ENCODE measurements at places on chromosomes 12 and 14.
A peak's percentile ranks its signal among the peaks of the same experiment; 100 is the strongest.

- DNase-seq, result no peak
These were observed 8.5 kb upstream of the DIO3 start for GRCh38 chr14:101552786-101553231.

GRCh38 chr12:114895827-114896226 lies 211.9 kb upstream of the TBX3 start:
- no peak for DNase-seq

DNA sequence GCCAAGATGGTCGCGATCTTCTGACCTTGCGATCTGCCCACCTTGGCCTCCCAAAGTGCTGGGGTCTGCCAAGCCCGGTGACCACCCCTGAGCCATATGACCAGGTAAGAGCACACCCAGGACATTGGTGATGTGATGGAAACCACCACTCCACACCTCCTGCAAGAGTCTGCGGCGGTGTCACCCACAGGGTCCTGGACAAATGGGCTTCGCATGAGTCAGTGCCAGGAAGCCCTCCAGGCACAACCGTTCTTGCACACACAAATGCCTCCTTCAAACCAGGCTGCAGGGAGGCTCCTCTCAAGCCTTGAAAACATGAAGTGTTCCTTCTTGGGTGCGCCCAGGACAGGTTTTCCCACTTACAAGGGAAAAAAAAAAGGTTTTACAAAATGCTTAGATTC lies 16.6 kb downstream of the PITPNM2 start:
- no peak for DNase-seq

DNA sequence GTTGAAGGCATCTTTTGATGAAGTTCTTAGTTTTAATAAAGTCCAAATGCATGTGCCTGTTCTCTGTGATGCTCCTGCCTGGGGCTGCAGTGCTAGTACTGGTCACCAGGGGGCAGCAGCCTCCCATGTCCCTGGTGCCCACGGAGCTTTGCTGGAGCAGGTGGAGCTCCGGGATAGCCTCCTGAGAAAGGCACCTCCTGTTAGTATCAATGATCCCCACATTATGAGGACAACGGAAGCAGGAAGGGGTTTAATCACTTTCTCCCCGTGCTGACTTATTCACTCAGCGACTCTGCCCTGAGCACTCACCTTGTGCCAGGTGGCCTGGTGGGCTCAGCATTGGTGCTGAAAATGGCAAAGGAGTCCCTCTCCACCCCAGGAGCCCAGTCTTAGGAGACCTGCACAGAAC lies 123.0 kb upstream of the PZP start:
- peak; percentile 72 for DNase-seq

- DNase-seq, result peak; percentile 53
These were observed 10.9 kb upstream of the ZNF705A start for GRCh38 chr12:8145754-8146441.

DNA sequence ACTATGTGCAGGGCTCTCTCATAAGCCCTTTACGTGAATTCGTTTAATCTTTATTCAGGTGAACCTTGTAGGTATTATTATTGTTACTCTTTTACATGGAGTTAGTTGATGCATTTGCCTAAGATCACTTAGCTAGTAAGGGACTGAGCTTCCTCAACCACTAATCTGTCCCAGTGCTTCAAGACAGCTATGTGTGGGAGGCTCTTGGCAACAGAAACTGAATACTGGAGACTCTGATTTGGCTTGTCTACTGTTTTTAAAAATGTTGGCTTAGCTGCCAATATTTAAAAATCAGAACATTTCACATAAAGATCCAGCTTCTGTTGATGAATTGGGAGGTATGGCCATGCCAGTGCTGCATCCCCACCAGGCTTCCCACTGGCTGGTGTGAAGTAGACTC lies 6.8 kb downstream of the KNTC1 start:
- DNase-seq, result no peak

- no peak for DNase-seq
These were observed 5.3 kb downstream of the MMAB start for GRCh38 chr12:109567967-109568366.

- DNase-seq, result no peak
These were observed 49.9 kb downstream of the LRP6 start for GRCh38 chr12:12217018-12217359.

GRCh38 chr14:87113286-87113685 lies 879.7 kb downstream of the GALC start:
- no peak for DNase-seq

GRCh38 chr12:75854681-75855309 lies 176.8 kb downstream of the PHLDA1 start:
- no peak for DNase-seq

DNA sequence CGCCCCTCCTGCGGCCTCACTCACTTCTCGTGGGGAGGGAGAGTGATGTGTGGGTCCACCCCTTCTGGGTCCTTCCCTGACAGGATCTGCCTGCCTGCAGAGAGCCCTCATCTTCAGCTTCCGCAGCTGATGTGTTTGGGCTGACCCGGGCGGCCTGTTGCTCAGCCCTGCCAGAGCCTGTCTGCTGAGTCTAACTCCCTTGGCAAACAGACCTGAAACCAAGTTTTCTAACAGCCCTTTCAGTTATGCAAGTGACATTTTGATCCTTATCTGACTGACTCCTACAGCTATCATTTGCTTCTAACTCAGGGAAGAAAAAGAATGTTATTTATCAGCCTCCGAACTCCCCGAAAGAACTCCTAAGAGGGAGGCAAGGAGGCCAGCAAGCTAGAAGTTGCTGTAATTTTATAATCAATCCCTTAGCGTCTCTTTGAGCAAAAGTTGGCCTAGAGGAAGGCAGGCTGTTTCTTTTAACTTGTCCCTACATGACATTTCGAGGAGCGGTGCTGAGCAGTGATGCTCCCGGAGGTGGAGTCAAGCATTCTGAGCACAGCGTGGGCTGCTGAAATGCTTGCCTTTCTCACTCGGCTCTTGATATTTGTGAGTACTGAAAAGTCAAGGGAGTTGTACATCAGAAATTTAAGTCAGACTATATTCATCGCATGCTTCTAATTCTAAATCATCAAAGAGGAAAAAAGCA lies 31.5 kb upstream of the CACNA2D4 start:
- no peak for DNase-seq

DNA sequence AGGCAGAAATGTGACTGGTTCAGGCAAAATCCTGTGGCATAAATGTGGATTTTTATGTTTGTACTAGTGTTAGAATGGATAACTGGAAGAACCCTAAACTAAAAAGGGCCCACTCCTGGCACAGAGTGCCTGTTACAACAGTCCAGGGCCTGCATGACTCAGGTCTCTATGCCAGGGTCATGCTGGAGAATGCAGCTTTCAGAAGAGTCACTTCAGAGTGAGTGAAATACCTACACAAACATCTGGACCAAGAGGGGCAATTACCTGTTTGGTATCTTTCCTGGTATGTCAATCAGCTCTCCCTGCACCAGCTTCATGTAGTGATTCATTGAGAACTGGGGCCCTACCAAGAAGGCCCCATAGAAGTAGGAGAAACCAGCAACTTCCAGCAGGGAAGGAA lies 10.0 kb downstream of the EMG1 start:
- no peak for DNase-seq

DNA sequence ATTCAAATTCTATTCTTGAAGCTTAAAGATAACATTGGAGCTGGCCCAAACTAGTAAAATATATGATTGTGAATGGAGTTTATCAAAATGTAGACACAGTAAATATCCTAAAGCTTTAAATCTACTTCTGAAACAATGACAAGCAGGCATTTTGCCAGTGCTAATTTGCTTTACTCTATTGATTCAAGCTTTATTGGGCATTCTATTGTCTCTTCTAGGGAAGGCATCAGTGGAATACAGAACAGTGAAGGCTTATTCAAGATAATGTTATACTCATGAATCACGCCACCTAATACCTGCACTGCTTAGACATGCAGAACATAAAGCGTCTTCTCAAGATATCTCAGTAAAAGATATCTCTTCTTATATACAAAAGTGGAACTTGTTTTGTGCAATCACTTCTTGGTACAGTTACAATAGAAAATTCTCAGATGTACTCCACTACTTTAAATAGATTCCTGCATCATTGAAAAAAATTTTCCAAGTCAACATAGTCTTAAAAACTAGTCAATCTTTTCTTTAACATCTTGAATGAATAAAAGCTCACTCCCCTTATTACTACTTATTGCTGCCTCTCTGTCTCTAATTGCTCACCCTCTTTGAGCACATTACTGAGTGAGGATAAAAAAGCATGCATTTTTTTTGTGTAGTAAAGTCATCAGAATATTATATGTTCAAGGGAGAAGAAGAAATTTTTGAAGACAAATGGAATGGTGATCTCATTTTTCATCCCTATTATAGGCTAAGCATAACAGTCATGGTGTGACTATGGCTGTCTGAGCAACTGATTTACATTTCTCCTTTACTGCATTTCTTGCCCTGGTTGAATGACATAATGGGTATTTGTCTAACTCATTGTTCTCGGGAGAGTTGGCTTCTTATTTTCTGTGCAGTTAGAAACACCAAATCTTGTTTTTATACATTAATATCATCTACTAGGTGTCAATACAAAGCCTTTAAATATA lies 98.0 kb upstream of the E2F7 start:
- no peak for DNase-seq

GRCh38 chr12:9134981-9135628 lies 19.4 kb upstream of the A2M start:
- DNase-seq, result peak; percentile 81

DNA sequence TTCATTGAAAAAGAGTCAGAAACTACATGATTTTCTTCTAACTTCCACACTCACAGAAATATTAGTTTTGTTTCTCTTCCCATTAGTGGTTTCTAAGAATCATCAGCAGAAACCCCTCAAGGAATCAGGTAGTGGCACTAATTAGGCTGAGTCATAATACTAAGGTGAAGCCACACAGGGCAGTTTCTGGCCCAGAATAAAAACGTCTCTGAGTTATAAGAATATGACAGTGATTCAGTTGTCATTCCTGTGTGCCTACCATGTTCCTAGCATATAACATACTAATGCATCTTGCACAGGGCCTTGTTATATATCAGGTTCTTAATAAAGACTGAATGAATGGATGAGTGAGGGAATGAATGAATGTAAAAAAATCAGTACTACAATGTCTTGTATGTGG lies 206.0 kb upstream of the PLEKHG7 start:
- DNase-seq, result no peak

DNA sequence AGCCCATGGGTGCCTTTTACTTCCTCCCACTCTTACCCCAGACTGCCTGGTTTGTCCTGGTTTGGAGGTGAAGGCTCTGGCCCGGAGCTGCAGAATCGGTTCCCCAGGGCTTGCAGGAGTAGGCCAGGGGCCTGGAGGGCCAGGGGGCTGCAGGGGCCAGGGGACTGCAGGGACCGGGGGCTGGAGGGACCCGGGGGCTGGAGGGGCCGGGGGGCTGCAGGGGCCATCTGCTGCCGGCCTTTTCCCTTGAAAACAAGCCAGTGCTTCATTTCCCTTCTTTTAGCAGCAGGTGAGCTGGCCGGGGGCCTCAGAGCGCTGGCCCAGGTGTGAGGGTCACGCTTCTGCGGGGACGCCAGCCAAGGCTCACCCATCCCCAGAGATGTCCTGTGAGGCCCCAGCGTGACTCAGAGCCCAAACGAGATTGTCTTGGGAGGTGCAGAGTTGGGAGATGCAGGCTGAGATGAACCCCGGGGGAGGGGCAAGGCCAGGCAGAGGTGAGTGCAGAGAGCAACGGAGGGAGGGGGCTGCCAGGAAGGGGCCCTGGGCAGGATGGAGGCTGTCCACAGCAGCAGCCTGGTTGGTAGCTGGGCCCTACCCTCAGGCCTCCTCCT lies 154.9 kb downstream of the KIF26A start:
- DNase-seq, result no peak

DNA sequence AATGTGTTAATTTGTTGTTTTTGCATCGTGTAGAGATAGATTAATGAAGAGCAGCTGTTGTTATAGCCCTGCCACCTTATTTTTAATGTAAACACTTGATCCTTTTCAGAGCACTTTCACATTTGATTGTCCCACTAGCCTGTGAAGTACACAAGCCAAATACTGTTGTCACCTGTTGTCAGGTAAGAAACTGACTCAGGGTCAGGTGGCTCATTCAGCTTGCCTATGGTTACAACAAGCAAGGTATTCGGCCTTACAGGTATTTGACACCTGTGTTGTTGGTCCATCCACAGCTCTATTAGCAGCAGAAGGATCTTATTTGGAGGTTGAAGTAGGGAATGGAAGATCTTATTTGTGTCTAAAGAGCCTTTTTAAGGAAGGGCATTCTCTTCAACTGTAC lies 108.9 kb downstream of the GPR135 start:
- no peak for DNase-seq

DNA sequence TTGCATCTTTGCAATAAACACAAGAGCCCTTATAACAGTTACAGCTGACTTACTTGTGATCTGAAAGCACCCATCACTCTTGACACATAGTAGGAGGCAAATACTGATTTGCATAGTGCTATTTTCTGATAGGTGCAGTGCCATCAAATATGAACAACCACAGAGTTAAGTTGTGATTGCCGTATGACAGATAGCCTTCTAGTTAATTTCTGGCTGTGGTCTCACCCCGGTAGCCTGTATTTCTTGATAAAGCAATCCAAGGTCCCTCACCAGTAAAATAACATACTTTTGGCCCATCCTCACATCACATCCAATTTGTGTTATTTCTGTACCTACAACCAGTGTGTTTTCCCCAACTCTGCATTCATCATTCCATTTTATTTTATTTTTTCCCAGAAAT lies 23.3 kb upstream of the STYK1 start:
- no peak for DNase-seq

- DNase-seq, result no peak
These were observed 549 bp downstream of the GPHN start for GRCh38 chr14:66508547-66508845.

GRCh38 chr12:123726962-123727361 lies 14.8 kb downstream of the ATP6V0A2 start:
- no peak for DNase-seq

- DNase-seq, result no peak
These were observed 305.6 kb downstream of the RPAP3 start for GRCh38 chr12:47400266-47400665.

- DNase-seq, result no peak
These were observed 8.8 kb upstream of the C12orf42 start for GRCh38 chr12:103504606-103505005.

DNA sequence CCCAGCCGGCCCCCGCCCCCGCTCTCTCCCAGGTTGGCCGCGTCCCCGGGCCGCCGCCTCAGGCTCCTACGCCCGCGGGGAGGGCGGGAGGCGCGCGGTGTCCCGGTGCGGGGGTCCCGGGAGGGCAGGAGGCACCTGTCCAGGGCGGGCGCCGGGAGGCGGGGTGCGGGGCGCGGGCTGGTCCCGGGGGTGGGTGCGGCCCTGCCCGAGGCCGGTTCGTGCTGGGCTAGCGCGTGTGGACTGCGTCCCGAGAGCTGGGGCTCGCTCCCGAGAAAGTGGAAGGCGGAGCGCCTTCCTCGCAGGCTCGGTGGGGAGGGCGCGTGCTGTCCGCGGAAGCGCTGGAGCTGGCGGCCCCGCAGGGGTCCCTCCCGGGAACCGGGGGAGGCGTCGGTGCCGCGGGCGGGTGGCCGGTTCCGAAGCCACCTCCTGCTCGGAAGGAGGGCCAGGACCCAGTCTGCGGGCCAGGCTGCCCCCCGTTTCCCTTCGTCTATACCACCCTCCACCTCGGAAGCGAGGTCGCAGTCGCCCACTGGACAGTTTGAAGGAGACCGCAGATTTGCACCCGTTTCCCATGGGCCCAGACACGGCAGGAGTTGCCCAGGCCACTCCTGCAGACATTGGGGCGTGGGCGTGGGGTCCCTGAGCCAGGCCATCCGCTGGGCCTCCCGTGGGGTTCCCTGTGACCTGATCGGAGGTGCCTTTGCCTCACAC lies 636 bp downstream of the ZFYVE21 start:
- DNase-seq, result peak; percentile 30

GRCh38 chr12:54364413-54364812 lies at the start of gene GPR84:
GPR84 (minus strand) TSS chr12:54364486; CDS start chr12:54363851, 635 bp downstream.
- no peak for DNase-seq

- DNase-seq, result no peak
These were observed 104.7 kb downstream of the RFLNA start for GRCh38 chr12:124399622-124400021.
